Brain microvascular endothelial cell (primary cell): ENCODE measurements at places on chromosomes 5 and 9.

- DNase-seq = no peak
Observed at GRCh38 chr5:21254161-21254560, 1266.2 kb upstream of the CDH18 start.

GRCh38 chr5:157965989-157966388, 107.0 kb upstream of the CLINT1 start:
- no peak for DNase-seq

- DNase-seq = peak; percentile 82
Observed at GRCh38 chr9:81613002-81613812, 76.1 kb downstream of the TLE1 start.

DNA sequence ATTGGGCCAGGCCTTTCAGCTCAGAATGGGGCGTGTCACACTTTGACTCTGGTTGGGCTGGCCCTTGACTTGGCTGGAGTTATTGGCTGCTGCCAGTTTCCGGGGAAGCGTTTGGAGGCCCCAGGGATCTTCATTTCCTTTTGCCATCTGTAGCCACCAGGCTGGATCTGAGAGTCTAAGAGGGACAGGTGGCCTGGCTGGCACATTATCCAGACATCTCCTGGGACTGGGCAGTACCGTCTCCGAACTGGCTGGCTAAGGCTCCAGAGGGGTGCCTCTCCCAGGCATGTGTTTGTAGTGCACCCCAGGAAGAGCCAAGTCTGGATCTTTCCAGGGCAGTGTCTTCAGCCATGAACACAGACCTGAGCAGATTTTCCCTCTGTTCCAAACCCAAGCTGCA, 9.7 kb upstream of the JADE2 start:
- DNase-seq = no peak

- DNase-seq = peak; percentile 62
Observed at GRCh38 chr5:93163010-93163663, 417.9 kb downstream of the NR2F1-AS1 start.

GRCh38 chr9:123216251-123216797, 52.1 kb downstream of the STRBP start:
- DNase-seq = peak; percentile 32

DNA sequence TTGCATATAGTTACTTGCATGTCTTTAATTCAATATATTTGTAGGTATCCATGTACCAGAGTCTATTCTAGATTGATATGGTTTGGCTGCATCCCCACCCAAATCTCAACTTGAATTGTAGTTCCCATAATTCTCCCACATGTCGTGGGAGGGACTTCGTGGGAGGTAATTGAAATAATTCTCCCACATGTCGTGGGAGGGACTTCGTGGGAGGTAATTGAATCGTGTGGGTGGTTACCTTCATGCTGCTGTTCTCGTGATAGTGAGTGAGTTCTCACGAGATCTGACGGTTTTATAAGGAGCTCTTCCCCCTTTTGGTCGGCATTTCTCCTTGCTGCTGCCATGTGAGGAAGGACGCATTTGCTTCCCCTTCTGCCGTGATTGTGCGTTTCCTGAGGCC, 16.5 kb downstream of the FBXL7 start:
- DNase-seq = no peak

DNA sequence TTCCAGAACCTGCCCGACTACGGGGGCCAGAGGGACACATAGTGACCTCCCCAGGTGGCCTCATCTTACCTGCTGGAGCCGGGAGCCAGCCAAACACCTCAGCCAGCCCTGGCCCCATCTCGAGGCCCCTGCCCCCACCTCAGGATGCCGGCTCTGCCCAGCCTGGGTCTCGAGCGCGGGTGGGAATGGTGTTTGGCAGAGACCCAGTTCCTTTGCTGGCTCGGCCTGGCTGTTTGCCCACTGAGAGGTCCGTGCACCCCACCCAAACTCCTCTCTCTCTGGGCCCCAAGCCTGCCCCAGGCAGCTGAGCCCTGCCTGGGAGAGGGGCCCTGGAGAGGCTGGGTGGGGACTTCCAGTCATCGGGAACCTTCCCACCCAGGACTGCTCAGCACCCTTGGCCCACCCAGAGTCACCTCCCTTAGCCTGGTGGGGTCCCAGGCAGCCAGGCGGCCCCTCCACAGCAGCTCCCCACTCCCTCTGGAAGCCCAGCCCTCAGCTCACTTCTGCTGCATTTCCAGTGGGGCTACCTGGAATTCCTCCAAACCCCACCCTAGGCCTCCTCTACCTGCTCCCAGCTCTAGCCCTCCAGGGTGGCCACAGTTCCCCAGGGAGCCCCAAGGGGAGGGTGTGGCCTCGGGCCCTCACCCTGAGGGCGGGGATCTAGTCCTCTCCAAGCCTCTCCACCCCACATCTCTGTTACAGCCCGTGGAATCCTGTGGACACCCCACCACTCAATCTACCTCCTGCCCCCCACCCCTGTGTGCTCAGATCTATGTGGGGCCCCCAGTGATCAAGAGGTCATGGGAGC, 42.4 kb upstream of the UBAC1 start:
- no peak for DNase-seq

GRCh38 chr9:70060883-70061507, 17.3 kb downstream of the MAMDC2 start:
- DNase-seq = no peak

- DNase-seq = no peak
Observed at GRCh38 chr5:39076757-39077728, 2.8 kb upstream of the RICTOR start.

- DNase-seq = no peak
Observed at GRCh38 chr5:135441350-135441831, 5.8 kb downstream of the DCANP1 start.

GRCh38 chr5:59342181-59342580, 551.3 kb downstream of the PDE4D start:
- peak; percentile 42 for DNase-seq

GRCh38 chr9:81193362-81194339, 495.7 kb downstream of the TLE1 start:
- DNase-seq = no peak

DNA sequence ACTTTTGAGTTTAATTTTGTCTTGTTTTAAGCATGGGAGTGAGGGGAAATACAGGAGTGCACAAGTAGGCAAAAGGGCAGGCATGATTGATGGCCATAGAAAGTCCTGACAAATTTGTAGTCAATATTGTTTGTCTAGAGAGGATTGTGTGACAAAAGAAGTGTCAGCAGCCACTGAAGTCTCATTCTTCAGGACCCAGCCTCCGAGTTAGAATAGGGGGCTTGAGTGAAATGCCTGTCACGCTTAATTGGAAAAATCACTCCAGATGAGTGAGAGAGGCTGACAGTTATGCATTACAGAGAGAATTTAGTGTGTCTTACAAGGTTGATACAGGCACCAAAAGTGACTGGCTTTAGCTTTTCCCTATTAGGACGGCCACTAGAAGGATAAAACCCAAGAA, 81.9 kb upstream of the RPS23 start:
- DNase-seq = no peak

DNA sequence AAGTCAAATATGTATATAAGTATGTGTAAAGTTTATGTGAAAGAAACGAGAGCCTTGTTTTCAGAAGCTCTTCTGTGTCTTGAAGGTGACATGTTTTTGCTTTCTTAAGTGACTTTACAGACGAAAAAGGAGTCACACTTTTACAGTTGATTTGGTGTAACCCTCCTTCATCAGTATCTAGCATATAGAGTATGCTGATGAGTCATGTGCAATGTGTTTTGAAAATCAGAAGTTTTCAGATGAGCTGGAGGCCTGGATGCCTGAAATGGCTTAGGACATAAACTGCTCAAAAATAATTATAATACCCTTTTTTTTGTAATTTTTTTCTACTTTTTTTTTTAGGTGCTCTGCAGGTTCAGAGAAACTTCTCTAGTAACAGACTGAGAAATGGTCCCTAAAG, 209.5 kb downstream of the CD180 start:
- DNase-seq = peak; percentile 25

DNA sequence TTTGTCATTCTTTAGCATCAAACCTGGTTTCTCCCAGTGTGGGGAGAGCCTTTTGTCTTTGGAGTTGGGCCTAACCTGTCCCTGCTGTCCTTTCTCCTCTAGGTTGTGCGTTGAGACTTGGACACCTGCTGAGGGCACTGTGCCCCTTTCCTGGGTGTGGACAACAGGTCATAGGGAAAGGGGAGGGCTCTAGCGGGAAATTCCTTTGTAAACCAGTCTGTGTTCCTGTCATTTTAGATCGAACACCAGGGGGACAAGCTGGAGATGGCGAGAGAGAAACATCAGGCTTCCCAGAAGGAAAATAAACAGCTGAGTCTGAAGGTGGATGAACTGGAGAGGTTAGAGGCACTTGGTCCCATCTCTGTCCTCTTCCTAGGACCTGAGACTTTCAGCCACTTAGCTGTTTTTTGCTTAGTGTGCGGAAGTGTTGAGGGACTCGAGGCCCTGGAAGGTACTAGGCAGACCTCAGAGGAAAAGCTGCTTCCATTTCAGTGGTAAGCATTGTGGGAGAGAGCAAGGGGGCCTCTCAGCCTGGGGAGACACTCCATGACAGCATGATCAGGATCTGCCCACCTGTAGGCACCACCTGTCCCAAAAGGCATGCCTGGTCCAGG, 8.6 kb upstream of the GLE1 start:
- no peak for DNase-seq

- DNase-seq = no peak
Observed at GRCh38 chr9:116493183-116493860, 193.8 kb upstream of the TRIM32 start.

- no peak for DNase-seq
Observed at GRCh38 chr9:33289496-33289895, 820 bp upstream of the NFX1 start.

DNA sequence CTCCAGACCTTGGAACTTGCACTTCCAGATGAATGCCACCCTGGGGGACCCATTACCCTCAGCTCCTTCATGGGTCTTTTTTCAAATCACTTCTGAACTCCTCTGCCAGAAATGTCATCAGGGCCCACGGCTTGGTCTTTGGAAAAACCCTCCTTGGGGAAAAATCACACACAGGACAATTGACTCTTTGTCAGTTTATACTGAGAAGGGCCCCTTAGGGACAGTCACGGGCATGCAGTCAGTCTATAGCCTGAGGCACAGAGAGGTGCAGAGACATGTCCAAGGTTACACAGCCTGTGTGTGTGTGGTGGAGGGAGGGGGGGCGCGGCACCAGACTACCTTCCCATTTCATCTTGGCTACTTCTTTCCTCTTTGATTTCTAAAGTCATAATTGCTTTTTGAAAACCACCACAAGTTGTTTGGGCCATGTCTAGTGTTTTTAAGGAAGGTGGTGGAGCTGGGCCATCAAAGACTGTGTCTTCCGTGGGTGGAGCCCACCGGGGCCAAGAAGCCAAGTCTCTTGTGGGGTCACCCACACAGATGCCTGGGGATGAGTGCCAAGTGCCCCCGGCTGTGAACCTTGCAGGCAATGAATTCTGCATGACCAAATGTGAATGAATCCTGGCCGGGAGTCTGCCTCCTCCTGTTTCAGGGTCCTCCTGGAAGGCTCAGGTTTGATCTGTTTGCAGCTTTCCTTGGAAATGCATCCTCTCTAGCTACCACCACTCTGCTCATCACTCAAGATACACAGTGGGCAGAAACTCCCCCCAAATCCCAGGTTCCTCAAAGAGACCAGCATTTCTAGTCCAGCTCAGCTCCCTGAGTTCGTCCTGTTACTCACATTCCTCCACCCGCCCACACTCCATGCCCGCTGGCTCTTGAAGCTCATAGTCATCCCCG, 200.1 kb upstream of the TBC1D2 start:
- DNase-seq = peak; percentile 54

DNA sequence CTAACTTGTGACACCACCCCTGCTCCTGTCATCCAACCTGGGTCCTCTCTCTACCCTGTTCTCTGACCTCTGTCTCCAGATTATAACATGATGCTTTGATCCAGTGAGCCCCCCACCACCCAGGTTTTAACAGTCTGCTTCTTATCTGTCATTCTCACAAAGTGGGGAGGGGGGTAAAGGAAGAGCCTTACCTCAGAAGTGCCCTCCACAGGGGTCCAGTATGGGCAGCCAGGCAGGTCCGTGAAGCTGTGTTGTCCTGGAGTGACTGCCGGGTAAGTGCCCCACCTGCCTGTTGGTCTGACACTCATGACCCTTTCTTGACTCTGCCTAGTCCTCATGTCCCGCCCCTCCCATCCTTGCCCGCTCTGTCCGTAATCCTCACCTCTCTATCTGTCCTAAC, 3.4 kb downstream of the IL11RA start:
- DNase-seq = no peak

GRCh38 chr5:51657340-51658240, 274.3 kb downstream of the ISL1 start:
- DNase-seq = no peak

DNA sequence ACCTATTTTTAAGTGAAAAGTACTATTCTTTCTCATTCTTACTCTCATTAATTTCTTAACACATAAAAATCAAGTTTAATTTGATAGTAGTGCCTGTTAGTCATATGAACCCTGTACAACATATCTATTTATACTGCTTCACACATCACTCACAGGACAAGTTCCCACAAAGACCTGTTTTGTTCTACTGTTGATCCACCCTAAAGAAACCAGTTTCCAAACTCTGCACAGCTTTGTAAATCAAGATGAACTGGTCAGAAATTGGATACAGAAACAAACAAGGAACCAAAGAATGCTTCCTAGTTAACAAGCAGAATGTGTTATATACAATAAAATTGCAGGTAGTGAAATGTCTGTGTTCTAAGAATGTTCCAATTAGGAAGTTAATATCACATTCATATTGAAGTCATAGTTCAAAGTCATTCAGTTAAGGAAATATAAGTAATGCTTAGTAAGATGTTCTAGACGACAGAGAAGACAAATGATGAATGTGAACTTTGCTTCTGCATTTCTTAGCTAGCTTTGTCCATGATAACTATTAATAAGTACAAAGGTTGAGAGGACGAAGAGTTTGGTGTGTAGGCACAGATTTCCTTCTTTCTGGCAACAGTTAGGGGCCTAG, 33.4 kb downstream of the C9orf85 start:
- DNase-seq = no peak

GRCh38 chr5:139961435-139962157, 81.5 kb downstream of the NRG2 start:
- DNase-seq = no peak

DNA sequence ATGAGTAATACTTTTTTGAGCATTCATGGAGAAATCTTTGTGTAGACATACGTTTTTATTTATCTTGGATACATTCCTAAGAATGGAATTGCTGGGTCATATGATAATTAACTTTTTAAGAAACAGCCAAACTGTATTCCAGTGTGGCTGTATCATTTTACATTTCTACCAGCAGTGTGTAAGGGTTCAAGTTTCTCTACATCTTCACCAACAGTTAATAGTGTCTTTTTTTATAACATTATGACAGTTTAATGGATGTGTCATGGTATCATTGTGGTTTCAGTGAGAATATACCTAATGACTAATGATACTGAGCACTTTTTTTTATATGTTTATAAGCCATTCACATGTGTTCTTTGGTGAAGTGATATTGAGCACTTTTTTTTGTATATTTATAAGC, 52.4 kb downstream of the NIPBL start:
- DNase-seq = peak; percentile 28

- DNase-seq = peak; percentile 59
Observed at GRCh38 chr5:42840269-42840668, 28.6 kb upstream of the SELENOP start.
